ENCODE measurements at places on chromosomes 1 and 21.

DNA sequence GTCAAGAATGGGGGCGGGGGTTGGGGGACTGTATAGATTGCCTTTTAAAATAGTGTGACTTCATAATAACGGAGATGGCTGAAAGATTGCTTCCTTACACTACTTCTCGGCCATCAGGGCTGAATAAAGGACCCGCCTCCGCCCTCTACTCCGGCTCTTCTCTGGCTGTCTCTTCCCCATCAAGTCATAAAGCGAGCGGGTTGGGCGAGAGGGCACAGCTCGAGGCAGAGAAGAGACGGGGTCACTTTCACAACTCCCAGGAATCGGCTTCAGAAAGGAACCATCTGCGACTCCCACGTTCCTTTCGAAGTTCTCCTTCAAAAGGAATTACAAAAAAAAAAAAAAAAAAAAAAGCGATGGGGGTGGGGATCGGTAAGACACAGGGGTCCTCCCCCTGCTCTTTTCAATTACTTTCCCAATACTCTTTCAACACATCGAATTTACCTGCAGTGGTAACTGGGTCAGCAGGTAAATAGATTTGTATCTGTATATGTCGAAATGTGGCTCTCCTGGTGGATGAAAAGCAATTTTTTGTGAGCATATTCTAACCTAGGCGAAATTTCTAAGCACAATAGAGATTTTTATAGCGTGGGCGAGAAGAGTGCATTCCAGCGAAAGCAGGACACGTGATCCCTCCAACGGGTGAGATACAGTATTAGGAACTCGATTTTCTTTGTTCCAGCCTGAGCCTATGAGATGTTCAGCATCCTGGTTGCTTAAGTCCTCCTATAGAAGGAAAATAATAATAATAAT lies 2.0 kb downstream of the LRRC7 start:
- no peak for DNase-seq

- no peak for DNase-seq
These were observed 253.3 kb downstream of the DUSP10 start for GRCh38 chr1:221488550-221488949.

GRCh38 chr1:84103197-84103992 lies 40.7 kb upstream of the PRKACB start:
- DNase-seq = peak; percentile 92

GRCh38 chr1:206004826-206005225 lies 1.6 kb upstream of the RAB7B start:
- DNase-seq = no peak

- no peak for DNase-seq
These were observed 67.1 kb downstream of the MAST2 start for GRCh38 chr1:45870500-45870899.

- DNase-seq = no peak
These were observed 62.2 kb upstream of the SLC44A3 start for GRCh38 chr1:94757931-94758330.

- DNase-seq = no peak
These were observed 60.4 kb downstream of the LAMC2 start for GRCh38 chr1:183246436-183246835.
